Kidney glomerular epithelial cell (primary cell): ENCODE measurements at places on chromosomes 2 and 18.

DNA sequence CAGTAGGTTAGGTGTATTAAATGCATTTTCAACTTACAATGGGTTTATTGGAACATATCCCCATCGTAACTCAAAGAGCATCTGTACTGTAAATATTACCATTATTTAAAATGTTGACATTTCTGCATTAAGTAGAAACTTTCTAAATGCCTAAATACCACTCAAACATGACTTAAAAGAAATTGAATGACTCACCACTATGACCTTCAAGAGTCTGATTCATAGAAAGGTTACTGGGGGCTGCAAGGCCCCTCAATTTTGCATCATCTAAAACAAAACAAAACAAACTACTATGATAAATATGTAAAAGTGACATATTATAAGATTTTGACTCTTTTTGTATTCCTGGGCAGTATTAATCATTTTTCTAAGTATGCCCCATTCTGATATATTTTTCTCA, 7.6 kb downstream of the WDR35 start:
- no peak for DNase-seq

DNA sequence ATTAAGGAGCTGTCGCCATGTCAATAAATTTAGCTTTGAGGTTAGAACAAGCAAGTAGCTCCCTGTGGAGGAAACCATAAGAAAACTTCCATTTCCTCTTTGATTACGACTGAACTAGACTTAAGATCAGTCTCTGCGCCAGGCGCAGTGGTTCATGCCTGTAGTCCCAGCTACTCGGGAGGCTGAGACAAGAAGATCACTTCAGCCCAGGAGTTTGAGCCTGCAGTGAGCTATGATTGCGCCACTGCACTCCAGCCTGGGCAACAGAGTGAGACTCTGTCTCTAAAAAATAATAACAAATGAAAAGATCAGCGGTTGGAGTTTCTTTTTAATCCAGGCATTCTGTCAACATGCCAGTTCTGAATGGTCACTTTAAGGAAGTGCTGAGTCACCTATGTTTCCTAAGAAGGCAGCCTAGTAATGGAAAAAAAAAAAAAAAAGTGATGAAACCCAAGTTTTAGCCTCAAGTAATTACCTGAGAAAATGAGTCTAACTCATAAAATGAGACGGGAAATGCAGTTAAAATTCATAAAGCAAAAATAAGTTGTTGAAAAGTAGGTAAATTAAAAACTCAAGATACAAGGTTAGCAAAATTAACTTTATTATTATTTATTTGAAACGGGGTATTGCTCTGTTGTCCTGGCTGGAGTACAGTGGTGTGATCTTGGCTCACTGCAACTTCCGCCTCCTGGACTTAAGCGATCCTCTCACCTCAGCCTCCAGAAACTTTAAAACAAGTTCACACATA, 10.2 kb downstream of the C18orf32 start:
- DNase-seq = peak; percentile 29

DNA sequence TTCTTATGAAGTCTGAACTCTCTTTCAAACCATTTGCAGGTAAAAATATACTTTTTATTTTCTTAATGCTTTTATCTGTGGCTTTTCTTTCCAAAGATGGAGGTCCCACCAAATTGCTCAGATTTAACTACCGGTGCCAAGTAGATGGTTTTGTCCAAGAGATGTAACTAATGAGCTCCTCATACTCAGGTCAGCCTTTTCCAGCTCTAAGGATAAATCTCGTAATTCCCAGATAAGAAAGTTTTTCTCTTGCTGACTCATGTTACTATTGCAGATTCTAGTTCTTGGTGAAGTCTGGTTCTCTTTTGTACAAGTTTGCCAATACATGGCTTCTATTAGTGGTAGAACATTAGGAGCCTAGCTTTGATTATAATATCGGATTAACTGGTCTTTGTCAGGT, 550.8 kb upstream of the ZNF804A start:
- DNase-seq = no peak

DNA sequence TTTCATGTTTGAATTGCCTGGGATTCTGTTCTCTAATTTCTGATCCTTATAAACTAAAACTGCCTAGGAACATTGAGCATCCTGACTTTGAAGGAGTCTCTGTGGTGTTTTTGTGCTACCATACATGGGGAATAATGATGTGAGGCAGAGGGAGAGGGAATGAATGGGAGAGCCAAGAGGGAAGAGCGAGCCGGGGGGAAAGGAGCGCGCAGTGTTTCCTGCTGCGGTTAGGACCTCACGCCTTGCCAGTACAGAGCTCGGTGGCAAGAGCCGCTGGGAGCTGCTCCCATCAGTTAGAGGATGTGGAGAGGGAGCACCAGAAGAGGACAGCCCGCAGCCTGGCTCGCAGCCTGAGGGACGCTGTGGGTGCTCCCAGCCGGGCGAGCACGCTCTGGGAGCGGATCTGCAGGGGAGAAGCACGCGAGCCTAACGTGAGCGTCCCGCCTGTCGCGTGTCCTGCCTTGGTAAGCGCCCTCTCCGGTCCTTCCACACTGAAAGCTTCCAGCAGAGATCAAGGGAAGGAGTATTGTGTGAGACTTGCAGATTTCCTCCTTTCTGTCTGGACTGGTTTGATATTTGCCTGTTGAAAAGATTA, 114.7 kb downstream of the FAM210A start:
- DNase-seq = peak; percentile 1

- no peak for DNase-seq
These were observed 147.2 kb upstream of the SPATS2L start for GRCh38 chr2:200159357-200159707.

DNA sequence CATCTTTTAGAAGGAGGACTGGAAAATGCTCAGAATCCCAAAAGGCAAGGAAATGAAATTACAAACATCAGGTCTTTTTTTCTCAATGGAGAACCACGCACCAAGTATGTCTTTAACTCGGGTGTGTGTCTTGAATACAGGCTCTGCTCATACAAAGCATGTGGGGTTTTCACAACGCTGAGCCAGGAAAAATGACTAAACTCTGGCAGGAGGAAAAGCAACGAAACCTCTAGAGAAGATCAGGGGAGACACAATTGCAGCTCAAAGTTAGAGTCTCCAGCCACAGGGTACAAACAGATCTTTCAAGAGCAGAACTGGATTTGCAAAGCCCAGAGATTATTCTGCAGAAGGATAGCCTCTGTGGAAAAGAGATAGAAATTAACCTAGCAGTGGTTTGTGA, 42.8 kb upstream of the TPO start:
- no peak for DNase-seq

DNA sequence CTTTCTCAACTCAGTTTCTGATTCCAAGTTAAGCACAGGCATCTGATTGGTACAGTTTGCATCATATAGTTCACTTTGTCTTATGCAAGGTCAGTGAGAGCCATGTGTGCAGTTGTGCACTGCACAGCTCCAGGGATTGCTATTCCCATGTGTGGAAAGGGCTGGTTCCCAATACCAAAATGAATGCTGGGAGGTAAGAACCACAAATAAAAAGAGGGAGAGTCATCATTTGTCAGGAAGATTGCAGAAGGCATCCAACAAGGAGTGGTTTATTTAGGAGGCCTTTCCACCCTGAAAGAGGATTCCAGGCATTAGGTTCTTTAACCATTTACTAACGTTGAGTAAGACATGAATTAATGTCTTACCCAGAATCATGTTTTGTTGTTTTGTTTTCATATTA, 141.2 kb upstream of the ST6GAL2 start:
- DNase-seq = no peak

- no peak for DNase-seq
These were observed 17.2 kb downstream of the EEF1B2 start for GRCh38 chr2:206176901-206177300.

DNA sequence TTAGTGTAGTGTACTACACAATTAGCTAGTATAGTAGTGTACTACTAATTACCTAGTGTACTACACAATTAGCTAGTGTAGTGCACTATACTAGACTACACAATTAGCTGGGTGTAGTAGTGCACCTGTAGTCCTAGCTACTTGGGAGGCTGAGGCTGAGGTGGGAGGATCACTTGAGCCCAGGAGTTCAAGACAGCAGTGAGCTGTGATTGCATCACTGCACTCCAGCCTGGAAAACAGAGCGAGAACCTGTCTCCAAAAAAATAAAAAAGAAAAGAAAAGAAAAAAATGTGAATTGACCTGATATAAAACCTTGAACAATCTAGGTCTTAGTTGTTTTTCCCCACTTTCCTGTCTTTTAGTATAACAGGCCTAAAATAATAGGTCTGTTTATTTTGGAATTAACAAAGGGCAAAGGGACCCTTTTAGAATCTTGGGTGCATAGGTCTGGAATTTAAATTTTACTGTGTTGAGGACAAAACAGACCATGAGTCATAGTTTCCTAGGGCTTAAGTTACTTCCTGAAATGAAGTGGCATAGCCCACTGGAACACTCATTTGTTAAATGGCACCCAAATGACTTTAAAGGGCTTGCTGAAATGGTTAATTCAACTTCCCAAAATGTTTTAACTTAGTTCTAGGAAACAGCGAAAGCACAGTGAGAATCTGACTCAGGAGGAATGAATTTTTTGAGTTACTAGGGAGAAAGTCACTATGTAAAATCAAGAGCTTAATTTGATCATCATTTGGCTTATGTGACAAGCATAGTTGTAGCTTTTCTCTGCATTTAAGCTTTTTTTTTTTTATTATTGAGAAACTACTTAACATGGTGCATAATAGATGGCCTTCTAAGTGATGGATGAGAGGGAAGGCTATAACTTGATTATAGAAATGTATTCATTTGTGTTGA, 50.7 kb upstream of the ARL5A start:
- DNase-seq = no peak
